NCI-H460 (cell line): ENCODE measurements at places on chromosomes 12 and 14. TPM values are rescaled to one million over a fixed set of nuclear protein-coding genes. Genes with fewer than 3 reads are reported as not detected.

The SDR9C7 gene
- not detected in 2 replicates for total RNA-seq

The RNF212B gene
- not detected in 2 replicates for total RNA-seq

The EGLN3 gene
- 11.1 and 14.3 TPM in 2 replicates for total RNA-seq

- no peak for DNase-seq
These were observed 18.7 kb upstream of the MDM2 start for GRCh38 chr12:68789144-68789878.

- DNase-seq: no peak
These were observed 113.6 kb downstream of the CHST11 start for GRCh38 chr12:104570174-104570907.
